ENCODE measurements at places on chromosomes 5 and 9.

DNA sequence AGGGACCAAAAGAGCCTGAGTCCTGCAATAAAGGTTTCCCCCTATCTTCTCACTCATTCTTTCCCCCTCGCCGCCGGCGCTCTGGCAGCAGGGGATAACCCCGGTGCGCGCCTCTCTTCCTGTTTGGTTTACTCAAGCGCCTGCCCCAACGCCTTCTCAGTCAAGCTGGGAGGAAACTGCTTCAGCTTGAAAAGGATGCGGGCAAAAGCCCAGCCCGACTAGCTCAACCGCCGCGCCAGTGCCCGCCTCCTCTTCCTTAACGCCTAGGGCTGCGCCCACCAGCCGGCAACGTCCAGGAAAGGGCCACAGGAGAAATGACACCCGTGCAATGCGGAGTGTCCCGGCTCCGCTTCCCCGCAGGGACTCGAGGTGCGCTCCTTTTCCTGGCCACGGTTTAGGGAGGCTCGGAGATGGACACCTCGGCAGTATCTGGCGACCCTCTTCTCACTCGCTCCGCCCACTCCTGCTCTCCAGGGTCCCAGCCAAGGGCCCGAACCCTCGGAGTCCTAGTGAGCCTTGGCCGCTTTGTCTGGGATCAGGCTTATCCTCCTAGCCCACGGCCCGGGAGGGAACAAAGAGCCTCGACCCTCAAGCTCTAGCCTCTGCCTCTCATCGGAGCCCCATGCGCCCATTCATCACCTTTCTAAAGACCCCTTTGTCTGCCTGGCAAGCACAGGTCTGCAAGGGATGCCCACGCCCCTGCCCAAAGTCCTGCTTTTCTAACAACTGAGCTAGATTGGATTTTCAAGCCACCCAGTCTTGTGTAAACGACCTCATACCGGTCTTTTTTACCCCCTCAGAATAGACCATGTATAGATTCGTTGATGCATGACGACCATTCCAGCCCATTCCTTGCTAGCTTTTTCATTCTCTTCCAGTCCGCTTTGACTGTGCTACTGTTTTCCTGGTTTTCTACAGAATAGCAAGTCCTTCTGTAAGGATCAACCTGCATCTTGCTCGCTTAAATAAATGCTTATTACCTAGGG, 2.0 kb downstream of the ST8SIA4 start:
- DNase-seq = peak; percentile 91

- DNase-seq = no peak
Measured at GRCh38 chr9:132892400-132892799, 13.7 kb downstream of the SPACA9 start.

DNA sequence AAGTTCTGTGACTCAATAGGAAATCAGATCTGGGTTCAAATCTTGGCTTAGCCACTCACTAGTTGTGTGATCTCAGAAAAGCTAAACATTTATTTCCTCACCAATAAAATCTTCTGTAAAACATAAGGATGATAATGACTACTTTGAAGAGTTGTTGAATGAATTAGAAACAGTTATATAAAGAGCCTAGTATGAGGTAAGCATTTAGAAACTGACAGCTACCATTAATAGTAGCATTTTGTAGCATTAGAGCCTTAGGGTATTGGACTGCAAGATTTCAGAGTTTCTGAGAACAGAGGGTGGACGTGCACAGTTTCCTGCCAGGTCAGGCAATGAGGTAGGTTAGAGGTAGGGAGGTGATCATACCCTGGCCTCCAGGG, 293.2 kb downstream of the CWC27 start:
- no peak for DNase-seq

DNA sequence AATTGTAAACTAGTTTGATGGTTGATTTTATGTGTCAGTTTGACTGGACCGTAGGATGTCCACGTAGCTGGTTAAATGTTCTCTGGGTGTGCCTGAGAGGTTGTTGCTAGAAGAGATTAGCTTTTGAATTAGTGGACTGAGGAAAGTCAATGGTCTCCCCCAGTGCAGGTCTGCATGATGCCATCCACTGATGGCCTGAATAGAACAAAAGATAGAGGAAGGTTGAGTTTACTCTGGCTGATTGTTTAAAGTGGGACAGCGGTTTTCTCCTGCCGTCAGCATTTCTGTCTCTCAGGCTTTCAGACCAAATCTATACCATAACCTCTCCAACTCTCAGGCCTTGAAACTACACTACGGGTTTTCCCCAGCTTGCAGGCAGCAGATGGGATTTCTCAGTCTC, 899.2 kb upstream of the WWC1 start:
- DNase-seq = no peak

- DNase-seq = no peak
Measured at GRCh38 chr9:12778389-12778788, 3.6 kb downstream of the LURAP1L start.

- DNase-seq = no peak
Measured at GRCh38 chr5:7330256-7330655, 65.7 kb upstream of the ADCY2 start.

DNA sequence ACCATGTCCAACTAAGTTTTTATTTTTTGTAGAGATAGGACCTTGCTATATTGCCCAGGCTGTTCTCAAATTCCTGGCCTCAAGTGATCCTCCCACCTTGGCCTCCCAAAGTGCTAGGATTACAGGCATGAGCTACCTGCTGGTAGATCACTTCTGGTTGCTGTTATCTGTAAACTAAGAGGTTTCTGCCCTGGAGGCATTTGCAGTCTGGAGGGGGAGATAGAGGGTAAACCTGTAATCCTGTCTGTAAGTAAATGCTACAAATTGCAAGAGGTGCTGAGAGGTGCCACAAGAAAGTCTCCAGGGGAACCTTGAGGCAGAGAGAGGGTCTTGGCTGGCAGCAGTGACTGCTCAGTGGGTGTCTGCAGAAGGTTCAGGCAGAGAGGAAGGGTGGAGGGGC, 29.0 kb upstream of the GGTA1 start:
- DNase-seq = no peak

- DNase-seq = no peak
Measured at GRCh38 chr9:132443951-132444607, 34.1 kb downstream of the CFAP77 start.

DNA sequence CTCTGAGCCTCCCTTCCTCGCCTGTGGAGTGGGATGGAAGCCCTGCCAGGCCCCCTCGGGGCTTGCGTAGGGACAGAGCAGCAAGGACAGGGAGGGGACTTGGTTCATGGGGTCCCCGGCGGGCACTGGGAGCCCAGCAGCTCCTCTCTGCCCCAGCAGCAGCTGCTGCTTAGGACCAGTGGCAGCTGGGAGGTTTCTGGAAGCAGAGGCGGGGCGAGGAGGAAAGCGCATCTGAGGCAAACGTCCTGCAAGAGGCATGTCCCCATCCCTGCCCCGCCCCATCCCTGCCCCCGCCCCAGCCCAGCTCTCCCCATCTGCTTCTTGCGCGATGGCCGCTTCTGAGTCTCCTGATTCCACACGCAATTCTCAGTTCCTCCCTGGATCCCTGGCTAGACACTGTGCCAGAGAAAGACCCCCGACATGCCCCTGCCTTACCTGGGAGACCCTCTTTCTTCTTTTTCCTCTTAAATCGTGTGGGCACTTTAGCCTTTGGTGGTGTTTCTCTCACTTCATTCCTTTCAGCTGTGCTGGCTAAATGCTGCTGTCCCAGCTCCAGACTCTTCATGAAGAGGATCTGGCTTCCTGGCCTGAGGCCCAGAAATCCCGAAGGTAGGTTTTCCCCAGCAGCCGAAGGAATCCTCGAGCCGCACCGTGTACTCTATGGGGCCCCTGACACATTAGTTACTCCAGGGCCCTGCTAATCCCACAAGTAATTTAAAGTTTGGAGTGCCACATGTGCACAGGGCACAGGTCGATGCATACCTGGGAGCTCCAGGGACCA, 4.4 kb upstream of the OR2S2 start:
- DNase-seq = no peak

GRCh38 chr5:134258896-134259295, 33.0 kb upstream of the PPP2CA start:
- no peak for DNase-seq

GRCh38 chr5:98519571-98519970, 253.9 kb upstream of the RGMB start:
- DNase-seq = no peak

DNA sequence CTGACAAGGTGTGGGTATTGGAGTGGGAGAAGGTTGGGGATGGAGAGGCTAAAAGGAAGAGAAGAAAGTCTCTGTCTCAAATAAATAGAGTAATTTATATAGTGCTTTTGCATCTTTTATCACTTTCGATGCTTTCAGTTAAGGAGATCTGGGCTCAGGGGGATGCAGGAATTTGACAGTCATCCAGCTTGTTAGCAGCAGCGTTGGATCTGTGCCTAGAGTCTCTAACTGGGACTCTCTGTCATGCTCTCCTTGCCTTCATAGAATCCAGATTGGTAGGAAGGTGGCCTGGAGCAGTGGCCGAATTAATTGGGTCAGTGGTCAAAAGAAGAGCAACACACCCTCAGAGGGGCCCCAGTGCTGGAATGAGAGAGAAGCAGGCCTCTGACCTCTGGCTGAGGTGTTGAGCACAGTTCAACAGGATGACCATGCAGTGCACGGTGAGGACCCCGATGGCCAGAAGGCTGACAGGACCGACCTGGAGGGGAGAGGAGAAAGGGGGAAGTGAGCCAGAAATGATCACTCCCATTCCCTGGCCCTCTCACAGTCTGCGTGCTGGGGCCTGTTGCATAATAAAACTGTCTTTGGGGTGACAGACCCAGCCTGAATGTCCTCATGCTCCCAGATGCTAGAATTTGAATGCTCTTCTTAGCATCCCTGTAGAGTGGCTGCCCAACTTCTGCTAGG, 7.6 kb downstream of the SLC36A3 start:
- no peak for DNase-seq

GRCh38 chr9:75102177-75102790, 14.0 kb downstream of the OSTF1 start:
- DNase-seq = no peak

DNA sequence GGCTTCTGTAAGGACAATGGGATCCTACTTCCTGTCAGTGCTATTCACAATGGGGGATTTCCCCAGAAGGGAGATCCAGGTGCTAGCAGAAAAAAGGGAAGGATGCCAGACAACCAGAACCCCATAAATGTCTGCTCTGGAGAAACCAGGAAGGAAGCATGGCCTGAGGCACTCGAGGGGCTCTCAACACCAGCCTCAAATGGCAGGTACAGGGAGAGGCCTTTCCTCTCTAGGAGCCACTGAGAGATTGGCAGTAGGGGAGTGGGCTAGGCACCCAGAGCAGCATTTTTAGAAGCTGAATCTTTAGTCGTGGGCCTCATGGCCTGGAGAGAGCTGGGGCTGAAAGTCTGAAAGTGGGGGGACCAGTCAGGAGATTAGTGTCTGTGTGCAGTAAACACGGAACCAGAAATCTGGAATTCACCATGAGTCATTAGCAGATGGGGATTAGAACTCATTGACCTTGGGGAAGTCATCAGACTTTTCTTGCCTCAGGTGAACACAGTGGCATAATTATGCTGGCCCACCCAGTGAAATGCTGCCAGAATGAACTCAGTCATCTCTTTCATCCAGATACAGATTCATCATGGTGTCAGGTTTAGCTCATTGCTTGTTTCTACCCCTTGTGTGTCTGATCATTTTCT, 28.3 kb downstream of the ARHGEF28 start:
- DNase-seq = no peak

DNA sequence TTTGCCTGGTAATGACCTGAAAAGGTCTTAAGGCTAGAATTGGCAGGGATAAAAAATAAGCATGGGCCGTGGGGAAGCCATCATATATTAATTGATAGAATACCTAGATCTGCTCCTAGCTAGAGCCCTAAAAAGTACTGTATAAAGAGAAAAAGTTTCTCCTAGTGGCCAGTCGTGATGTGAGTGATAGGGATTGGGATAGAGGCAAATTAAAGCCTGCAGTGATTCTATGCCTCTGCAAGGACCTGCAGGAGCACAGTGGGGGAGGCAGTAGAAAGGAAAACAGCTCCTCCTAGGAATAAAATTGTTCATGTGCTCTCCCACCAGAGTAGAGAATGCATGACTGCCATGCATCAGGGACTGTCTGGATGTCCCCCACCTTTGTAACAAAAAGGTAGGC, 56.2 kb upstream of the FTMT start:
- DNase-seq = no peak

DNA sequence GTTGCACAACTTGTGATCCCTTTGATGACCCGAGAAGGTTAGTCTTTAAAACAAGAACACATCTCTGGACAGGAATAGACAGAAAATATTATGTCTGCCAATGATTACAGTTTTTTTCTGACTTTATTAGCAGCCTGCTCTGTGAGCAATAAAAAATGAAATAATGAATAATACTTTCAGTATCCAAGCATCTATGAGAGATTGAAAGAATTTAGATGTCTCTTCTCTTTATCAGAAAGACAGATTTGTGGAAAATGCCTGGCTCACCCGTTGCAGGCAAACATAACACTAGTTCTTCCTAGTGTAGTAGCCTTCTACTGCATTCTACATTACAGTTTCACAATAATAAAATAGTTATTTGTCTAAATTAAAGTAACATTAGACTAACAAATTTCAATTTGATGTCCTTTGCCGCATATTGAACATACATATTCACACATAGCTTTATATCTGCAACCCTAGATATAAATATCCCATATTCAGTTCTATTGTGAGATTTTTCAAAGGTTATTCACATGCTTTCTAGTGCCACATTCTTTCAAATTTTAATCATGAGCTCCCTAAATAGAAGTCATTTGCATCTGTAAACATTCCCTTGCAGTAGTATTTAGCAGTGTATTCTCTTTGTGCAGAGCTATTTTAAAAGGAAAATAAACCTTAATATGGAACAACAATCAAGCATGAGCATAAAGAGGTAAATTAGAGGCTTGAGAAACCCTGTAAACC, 267.3 kb downstream of the EFNA5 start:
- no peak for DNase-seq

DNA sequence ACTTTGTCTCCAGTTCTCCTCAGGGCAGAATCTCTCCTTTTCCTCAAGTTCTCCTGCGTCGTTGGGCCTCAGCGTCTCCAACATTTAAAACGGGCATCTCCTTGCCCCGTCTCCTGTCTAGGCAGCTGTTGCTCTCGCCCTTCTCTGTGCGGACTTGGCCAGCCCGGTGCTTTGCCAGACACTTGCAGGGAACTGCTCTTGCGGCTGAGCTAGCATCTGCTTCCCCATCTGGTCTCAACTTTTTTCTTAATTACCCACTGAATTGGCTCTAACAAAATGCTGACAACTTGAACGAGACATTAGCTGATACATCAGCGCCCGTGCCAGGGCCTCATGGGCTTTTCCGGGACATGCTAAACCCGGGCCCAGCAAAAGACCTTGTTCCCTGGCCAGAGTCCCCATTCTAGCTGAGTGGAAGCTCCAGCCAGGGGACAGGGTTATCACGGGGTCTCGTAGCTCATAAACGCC, 25.1 kb downstream of the ZNF618 start:
- DNase-seq = no peak

GRCh38 chr9:77975036-77975435, 56.6 kb downstream of the GNAQ start:
- DNase-seq = no peak

DNA sequence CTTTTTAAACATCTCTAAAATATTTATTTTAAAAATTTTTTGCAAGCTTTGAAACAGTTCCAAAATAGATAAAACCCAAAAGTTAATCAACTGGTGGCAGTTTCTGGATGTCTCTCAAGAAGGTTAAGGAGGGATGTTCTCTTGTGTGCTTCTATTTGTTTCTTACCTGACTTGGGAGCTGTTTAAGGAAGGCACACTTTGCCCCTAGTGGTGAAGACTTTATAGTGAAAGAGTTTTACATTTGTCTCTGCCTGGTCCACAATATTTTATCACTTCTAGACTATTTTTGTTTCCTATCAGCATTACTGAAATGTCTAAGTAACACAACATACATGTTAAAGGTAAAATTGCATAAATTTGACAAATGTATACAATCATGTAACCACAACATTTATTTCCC, 552.8 kb downstream of the SEMA5A start:
- DNase-seq = no peak

Data from stimulated activated CD8-positive, alpha-beta memory T cell treated with anti-CD3 and anti-CD28 coated beads, Interleukin-15, amount 100 ng/mL, for 4 hours (primary cell).